ENCODE measurements at places on chromosomes 1 and 21.

- DNase-seq: no peak
These were observed 99.0 kb upstream of the LBR start for GRCh38 chr1:225526878-225527277.

GRCh38 chr1:153422450-153423068 is 6.2 kb downstream of the S100A7A start:
- peak; percentile 66 for DNase-seq

DNA sequence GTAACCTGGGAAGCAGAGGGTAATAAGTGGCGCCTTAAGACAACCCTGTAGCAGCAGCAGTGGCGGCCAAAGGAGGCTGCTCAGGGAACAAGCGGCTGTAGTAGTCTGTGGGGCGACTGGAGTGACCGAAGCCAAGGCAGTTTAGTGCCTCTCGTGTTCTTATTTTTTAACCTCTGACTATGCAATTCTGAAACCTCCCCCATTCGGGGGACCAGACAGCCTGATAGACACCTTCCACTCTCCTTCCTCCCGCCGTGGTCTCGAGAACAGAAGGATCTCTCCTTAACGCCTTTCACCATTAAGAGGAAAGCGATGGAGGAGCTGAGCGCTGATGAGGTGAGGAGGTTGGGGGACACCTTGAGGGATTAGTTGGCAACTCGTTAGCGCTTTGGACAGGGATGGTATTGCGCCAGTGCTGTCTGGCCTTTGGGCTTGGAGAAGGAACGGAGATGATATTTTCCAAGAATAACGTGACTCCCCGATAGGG is 644 bp downstream of the UBE4B start:
- DNase-seq: peak; percentile 47

DNA sequence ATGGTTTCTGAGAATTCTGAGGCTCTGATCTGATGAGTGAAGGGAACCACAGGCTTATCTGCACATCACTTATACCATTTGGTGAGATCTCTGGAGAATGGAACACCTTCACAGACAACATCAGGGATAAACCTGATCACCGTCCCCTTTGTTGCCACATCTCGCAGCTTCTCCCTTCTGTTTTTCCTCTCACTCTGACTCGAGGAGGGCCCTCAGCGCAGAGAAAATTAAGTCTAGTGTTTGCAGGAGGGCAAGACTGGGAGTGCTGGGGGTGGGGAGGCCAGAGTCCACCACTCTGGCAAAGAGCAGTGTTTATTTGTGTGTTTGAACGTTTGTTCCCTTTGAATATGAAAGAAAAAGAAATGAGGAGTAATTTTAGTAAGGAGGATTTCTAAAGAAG is 29.0 kb upstream of the BATF3 start:
- no peak for DNase-seq

DNA sequence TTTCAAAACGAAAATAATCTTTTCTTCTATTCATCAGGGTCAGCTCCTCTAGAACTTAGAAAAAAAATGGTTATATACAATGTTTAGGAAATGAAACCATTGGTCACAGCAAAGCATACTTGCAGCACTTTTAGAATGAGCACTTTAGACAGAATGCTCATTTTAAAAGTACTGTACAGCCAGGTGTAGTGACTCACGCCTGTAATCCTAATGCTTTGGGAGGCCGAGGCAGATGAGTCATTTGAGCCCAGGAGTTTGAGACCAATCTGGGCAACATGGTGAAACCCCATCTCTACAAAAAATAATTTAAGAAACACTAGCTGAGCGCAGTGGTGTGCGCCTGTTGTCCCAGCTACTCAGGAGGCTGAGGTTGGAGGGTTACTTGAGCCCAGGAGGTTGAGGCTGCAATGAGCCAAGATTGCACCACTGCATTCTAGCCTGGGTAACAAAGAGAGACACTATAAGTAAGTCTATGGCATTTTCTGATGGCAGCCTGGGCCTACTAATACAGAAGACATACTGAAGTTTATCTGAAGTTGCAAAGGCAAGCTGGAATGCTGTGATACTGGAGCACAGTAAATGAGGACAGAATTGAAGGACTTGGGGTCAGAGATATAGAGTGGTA is 48.9 kb upstream of the ZNF326 start:
- peak; percentile 53 for DNase-seq

GRCh38 chr1:248828845-248829244 is 3.1 kb upstream of the SH3BP5L start:
- DNase-seq: peak; percentile 88

GRCh38 chr1:91502672-91503184 is 2.1 kb downstream of the CDC7 start:
- peak; percentile 41 for DNase-seq

DNA sequence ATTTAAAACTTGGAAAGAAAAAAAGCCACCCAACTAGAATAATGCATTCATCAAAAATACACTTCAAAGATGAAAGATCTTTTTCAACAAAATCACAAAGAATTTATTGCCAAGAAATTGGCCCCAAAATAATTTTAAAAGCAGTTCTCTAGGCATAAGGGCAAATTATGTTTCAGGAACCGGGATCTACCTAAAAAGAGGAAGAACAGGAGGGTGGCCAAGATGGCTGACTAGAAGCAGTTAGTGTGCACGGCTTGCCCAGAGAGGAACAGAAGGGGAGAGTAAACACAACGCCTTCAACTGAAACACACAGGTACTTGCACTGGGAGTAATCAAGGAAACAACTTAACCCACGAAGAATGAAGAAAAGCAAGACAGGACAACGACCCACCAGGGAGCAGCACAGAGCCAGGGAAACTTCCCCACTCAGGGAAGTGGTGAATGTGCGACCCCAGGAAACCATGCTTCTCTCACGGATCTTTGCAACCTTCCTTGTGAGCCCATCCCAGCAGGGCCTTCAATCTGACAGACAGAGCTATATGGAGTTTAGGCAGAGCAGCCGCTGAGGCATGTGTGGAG is 46.1 kb downstream of the ACKR1 start:
- no peak for DNase-seq

- DNase-seq: no peak
These were observed 132.1 kb downstream of the IGSF21 start for GRCh38 chr1:18239671-18240070.

GRCh38 chr21:42841156-42841915 is 38.0 kb downstream of the WDR4 start:
- DNase-seq: no peak

DNA sequence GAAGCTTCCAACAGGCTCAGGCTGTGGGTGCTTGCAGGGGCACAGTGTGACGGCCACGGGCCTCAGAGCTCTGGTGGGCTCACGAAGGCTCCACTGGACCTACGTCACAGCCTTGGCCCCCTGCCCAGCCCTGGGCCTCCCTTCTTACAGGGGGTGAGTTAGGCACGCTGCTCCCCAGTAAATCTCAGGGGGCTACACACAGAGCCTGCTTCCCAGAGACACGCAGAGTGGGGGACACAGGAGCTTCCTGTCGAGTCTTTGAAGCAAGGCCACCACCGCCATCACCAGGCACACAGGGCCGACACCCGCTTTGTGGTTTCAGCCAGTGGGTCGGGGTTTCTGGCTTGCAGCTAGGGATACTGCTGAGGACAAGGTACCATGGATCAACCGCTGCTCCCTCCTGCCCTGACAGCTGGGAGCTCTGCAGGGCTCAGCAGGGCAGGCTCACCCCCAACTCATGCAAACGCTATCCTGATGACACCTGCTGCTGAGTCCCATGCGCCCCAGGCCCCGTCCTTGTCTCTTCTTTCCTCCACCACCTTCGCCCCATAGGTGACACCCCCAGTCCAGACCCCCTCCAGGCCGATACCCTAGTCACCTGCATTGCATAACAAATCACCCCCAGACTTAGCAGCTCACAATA is 5.5 kb upstream of the CFAP410 start:
- DNase-seq: no peak

DNA sequence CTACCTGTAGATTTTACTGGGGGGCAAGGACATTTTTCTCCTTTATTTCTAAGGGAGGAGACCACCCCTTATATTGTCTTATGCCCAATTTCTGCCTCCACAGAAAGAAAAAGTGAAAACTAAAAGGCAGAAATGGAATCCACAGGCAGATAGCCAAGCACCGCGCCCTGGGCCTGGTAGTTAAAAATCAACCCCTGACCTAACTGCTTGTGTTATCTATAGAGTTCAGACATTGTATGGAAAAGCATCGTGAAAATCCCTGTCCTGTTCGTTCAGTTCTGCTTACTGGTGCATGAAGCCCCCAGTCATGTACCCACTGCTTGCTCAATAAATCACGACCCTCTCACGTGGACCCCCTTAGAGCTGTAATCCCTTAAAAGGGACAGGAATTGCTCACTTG is 33.7 kb upstream of the IL6R start:
- DNase-seq: no peak

DNA sequence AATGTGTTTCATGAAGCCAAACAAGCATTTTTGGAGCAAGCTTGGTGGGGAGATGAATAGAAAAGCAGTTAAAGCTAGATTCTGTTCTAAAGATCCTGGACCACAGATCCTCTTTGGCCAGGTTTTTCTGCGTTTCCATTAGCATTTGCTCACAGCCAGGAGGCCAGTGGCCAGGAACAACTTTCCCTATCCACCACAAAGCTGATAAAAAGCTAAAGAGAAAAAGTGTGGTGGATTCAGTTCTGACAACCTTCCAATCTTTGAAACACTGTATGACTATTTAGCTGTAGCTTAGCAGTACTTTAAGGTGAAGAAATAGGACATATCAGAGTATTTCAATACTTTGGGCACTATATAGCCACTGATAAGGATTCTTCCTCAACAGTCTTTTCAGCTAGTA is 3.0 kb upstream of the NEK7 start:
- DNase-seq: no peak

DNA sequence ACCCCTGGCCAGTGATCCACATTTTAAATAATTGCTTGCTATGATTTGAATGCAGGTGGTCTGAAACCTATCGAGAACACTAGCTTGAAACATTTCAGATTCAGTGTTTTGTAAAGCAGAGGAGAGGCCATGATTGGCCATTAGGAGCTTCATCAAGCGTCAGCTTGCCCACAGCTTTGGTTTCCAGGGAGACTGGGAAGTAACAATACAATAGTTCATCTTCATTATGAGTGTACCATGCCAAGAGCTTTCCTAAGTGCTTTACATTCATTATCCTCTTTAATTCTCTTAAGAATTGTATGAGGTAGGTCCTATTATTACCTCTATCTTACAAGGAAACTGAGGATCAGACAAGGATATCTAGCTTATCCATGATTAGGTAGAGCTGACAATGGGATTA is 27.7 kb upstream of the ATP5PO start:
- DNase-seq: no peak

Data from choroid plexus epithelial cell (primary cell).